ENCODE measurements at places on chromosomes 5 and 9.

- DNase-seq, result no peak
These were observed 80.3 kb downstream of the FAM81B start for GRCh38 chr5:95471487-95471886.

DNA sequence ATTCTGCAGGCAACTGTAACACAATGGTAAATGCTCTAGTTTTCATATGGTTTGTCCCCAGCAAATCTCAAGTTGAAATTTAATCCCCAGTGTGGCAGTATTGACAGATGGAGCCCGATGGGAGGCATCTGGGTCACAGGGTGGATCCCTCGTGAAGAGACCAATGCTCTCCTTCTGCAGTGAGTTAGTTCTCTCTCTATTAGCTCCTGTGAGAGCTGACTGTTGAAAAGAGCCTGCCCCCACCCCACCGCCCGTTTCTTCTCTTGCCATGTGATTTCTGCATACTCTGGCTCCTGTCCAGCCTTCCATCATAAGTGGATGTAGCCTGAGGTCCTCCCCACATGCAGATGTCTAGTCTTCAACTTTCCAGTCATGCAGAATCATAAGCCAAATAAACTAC is 27.0 kb downstream of the IARS1 start:
- DNase-seq, result no peak

- DNase-seq, result no peak
These were observed 34.1 kb downstream of the ECPAS start for GRCh38 chr9:111450124-111450523.

GRCh38 chr9:101625876-101626275 is 31.1 kb upstream of the PPP3R2 start:
- no peak for DNase-seq

- DNase-seq, result no peak
These were observed 5.0 kb downstream of the DIRAS2 start for GRCh38 chr9:90637626-90638025.

DNA sequence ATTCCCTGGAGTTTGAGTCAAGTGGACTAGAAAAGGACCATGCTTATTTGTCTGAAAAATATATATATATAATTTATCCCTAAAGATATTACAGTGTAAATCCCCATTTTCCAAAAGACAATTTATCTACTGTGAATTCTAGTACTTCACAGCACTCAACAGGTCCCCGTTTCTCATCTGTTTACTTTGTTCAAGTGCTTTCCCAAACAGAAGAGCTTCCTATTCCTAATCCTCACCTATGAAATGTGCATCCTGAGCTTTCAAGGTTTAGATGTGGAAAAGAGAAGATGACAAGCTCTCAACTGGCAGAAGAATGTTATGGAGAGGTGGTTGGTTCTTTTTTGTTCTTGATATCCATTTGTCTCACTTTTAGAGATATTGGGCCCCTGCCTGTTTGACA is 401.6 kb upstream of the ZNF608 start:
- no peak for DNase-seq

DNA sequence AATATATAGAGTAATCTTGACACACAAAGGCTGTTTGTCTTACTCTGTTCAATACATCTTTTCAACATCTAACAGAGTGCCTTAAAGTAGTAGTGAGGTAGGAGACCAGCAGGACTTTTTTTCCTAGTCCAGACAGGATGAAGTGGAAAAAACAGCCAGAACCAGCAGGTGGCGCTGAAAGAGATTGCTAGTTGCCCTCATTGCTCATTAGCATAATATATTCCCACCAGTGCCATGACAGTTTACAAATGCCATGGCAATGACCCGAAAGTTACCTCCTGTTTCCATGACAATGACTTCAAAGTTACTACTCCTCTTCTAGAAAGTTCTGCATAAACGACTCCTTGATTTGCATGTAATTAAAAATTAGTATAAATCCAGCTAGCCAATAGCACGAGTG is 387.4 kb downstream of the ACTL7B start:
- DNase-seq, result peak; percentile 49

DNA sequence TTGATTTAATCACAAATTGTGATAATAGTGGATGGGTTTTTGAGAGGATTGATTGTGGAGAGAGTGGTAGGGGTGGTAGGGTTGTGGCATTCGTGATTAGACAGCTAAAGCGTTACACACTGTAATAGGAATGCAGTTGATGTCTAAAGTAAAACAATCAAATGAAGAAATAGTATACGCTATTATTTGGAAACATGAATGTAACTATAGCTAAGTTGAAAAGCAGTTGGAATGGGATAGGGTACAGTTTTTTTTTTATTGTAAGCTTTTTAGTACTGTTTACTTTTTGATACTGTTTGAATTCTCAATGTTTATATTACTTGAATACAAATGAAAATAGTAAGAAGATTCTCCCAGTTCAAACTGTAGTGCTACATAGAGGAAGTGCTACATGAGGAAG is 51.8 kb downstream of the RANBP17 start:
- DNase-seq, result no peak

DNA sequence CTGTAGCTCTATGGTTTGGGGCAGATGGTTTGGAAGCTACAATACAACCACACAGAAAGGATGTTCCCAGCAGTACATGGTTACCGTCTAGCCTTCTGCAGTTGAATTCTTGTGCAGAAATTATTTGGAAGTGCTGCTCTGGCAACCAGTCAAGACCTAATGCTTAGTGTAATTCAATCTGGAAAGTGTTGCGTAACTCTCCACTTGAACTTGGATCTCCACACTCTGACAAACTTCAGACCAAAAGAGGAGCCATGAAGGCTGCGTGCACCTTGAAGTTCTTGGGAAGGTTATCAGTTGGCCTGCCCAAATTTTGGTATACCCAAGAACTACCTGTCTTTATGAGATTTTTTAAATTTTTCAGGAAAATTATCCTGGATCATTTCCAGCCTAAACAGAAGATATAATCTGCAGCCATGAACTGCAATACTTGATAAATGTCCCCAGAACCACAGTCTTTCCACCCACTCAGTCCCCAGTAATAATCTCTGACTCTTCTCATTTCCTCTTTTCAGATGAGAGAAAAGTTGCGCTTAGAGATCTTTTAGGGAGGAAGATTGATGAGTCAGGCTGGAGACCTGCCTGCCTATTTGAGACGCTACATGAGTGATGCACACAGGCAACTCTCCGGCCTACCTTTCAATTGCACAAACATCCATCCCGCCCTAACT is 159.9 kb downstream of the FANCC start:
- peak; percentile 77 for DNase-seq

DNA sequence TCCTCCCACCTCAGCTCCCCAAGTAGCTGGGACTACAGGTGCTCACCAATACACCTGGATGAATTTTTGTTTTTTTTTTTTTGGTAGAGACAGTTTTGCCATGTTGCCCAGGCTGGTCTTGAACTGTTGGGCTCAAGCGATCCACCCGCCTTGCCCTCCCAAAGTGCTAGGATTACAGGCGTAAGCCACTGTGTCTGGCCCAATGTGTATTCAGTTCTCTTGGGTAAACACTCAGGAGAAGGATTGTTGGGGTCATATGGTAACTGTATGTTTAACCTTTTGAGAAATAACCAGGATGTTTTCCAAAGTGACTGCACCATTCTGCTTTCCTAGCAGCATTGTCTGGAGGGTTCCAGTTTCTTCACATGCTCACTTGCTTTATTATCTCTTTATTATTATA is 67.4 kb downstream of the TNPO1 start:
- no peak for DNase-seq

GRCh38 chr5:141778683-141779082 is 96.7 kb upstream of the ARAP3 start:
- no peak for DNase-seq

Measured in inflammatory macrophage treated with lipopolysaccharide for 1 hour (primary cell).